HCT116 (cell line): ENCODE measurements at places on chromosomes 3 and 15. TPM values are rescaled to one million over a fixed set of nuclear protein-coding genes. Genes with fewer than 3 reads are reported as not detected.

- H3K4me3 ChIP-seq: no peak overlapping the region
- no peaks in the 10 kb centered on the region for H3K4me1 ChIP-seq
- no peak for DNase-seq
- H3K27ac ChIP-seq: no peak overlapping the region
- H3K27me3 ChIP-seq: peaks cover 16% of the 10 kb centered on the region; the same call in 1 of the 2 replicates
- no peaks in the 10 kb centered on the region for H3K36me3 ChIP-seq
These were observed 113.1 kb downstream of the EDEM1 start for GRCh38 chr3:5300638-5301037.

GRCh38 chr3:13951184-13951583 lies 71.3 kb upstream of the WNT7A start:
- H3K27ac ChIP-seq: no peak overlapping the region
- H3K36me3 ChIP-seq: no peaks in the 10 kb centered on the region
- no peaks in the 10 kb centered on the region for H3K4me1 ChIP-seq
- no peak overlapping the region for H3K4me3 ChIP-seq

- DNase-seq: no peak
- no peak overlapping the region for H3K27ac ChIP-seq
These were observed 361.2 kb downstream of the DIPK2A start for GRCh38 chr3:144332868-144333267.

GRCh38 chr15:90750186-90750585 lies 33.0 kb downstream of the BLM start:
- H3K4me1 ChIP-seq: no peaks in the 10 kb centered on the region
- H3K27me3 ChIP-seq: no peaks in the 10 kb centered on the region
- H3K27ac ChIP-seq: no peak overlapping the region
- H3K36me3 ChIP-seq: peaks cover 3% of the 10 kb centered on the region

GRCh38 chr3:139975594-139976365 lies 40.8 kb downstream of the CLSTN2 start:
- no peak overlapping the region for H3K27ac ChIP-seq
- peaks cover 56% of the 10 kb centered on the region for H3K27me3 ChIP-seq
- H3K36me3 ChIP-seq: no peaks in the 10 kb centered on the region
- no peak for DNase-seq
- no peak overlapping the region for H3K4me3 ChIP-seq
- H3K4me1 ChIP-seq: no peaks in the 10 kb centered on the region

Gene PLA2G4D
- total RNA-seq: 0.34 TPM

Gene LRRC3B
- total RNA-seq: not detected

Gene CCDC80
- total RNA-seq: 1.7 TPM

Gene MYZAP
- 5.8 TPM for total RNA-seq

Gene GOLGA6A
- total RNA-seq: 0.39 TPM

Gene P2RY1
- total RNA-seq: 1.7 TPM
